NCI-H2171 treated with DMSO at 0.1 percent for 48 hours (cell line): ENCODE measurements at places on chromosomes 7 and 10.

DNA sequence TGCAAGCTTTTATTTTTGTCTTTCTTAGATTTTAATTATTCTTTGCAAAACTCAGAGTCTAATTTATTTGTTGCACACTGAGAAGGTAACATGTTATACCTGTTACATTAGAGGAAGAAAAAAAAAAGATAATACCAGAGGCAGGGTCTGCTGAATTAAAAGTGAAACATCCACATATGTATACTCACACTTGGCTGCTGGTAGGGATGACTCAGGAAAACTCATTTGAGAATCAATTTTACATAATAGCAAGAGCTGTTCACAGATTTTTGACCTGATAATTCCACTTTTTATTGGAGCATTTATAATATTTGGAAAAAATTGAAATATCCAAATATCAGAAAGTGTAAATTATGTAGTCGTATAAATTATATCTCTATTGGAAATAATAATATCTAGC lies 78.1 kb upstream of the CCDC6 start:
- DNase-seq: no peak

GRCh38 chr10:44828508-44829142 lies 82.5 kb upstream of the TMEM72 start:
- DNase-seq: no peak

DNA sequence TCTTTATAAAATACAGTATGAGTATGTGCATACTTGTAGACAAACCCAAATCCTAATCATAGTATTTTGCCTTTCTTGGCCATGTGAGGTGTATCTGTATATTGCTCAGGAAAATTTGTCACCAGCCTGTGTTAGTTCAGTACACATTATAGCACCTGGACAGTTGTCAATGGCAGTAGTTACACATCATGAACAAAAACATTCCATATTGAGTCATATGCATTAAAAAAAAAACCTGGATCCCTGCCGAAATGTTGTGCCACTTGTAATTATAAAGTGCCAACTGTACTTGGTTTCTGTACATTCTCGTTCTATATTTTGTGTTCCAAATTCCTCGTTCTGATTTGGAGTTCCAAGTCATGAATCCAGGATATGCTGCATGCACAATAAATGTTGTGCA lies 410.4 kb downstream of the INHBA start:
- peak; percentile 46 for DNase-seq

- DNase-seq: no peak
Observed at GRCh38 chr10:63414481-63415260, 51.1 kb downstream of the JMJD1C start.

DNA sequence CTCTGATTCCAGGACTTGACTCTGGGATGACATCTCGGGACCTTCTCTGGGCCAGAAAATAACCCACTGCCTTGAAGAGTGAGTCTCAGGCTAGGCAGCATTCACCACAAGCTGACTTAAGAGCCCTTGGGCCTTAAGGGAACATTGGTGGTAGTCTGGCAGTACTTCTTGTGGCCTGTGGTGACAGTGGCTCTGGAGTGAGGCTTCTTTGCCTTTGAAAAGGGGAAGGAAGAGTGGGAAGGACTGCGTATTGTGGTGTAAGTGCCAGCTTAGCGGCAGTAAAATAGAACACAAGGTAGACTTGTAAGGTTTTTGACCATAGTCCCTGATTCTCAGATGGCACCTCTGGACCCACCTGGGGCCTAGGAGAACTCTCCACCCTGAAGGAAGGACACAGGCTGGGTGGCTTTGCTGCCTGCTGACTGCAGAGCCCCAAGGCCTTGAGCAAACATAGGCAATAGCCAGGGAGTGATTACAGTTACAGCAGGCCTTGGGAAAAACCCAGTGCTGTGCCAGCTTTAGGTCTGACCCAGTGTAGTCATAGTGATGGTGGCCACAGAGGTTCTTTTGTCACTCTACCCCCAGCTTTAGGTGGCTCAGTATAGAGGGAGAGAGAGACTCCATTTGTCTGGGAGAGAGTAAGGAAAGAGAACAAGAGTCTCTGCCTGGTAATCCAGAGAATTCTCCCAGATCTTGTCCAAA lies 483.9 kb downstream of the SH2D4B start:
- DNase-seq: no peak

DNA sequence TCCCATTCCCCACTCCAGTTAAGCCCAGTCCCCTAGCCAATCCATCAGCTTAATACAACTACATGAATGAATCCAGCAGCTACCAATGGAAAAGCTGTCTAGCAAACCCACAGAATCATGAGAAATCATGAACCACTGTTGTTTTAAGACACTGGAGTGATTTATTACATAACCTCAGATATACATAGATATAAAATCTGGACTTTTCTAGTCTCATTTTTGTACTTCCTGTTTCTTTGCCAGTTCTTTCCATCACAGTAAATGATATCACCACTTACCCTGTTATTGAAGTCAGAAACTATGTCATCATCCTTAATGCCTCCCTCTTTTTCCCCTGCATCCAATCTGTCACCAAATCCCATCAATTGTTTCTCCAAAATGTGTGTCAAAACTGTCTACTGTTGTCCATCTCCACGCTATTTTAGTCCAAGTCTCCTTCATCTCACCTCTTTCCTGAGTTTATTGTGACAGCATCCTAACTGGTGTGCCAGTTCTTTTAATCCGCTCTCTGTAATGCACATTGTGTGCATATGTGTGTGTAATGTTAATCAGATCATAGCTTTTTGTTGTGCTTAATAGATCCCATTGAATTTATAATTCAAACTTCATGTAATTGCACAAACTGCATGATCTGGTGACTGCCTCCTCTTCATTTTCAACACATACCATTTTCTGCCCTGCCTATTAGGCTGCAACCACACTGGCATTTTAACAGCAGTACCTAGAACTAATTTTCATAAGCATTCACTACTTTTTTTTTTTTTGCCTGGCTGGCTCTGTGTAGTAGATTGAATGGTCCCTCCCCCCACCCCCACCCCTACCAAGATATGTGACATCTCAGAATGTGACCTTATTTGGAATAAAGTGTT lies 56.0 kb downstream of the MKLN1 start:
- no peak for DNase-seq

DNA sequence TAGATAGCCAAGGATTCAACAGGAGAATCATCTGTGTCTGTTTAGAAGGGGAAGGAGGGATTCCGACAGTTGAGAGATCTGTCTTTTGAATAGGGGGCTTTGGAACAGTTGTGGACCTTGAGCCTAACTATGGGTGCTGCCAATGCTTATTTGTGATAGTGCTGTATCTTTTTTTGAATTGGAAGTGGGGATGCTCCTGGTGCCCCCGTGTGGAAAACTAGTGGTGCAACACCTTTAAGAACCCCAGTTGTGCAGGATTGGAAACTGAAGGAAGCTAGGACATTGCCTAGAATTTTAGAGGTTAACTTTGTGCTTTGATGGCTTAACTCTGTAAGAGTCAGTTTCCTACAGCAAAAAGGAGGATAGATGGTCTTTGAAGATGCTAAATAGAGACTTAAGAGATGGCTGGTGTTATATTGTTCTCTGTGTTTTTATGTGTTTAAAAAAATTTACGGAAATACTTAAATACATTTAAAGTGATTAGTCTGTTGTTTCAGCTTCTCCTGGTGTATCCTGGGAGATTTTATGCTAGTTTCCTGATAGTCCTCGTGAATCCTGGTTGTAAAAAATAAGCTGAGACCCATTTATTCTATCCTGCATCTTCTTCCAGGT lies 69.3 kb downstream of the AP3M1 start:
- peak; percentile 47 for DNase-seq

GRCh38 chr7:112492186-112492585 lies 11.4 kb downstream of the LSMEM1 start:
- DNase-seq: no peak

- DNase-seq: no peak
Observed at GRCh38 chr7:104956753-104957450, 57.1 kb upstream of the KMT2E start.

- DNase-seq: no peak
Observed at GRCh38 chr10:109187677-109188076, 735.6 kb downstream of the XPNPEP1 start.

GRCh38 chr7:156461881-156462665 lies 178.5 kb upstream of the RNF32 start:
- DNase-seq: no peak

DNA sequence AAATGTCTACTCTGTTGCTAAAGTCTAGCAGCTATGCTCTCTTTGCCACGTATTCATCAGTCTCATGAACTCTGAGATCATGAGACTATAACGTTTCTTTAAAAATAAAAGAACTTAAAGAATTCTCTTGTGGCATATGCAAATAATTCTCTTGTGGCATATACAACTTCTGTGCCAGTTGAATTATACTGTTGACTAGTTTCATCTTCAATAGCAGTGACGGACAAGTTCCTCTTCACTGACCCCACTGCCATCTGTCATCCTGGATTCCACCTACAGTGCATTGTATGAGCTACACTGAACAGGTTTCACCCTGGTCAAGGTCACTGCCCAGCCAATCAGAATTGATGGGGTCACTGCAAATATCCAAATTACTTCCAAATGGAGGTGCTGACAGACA lies 88.2 kb downstream of the CD36 start:
- DNase-seq: no peak

- no peak for DNase-seq
Observed at GRCh38 chr10:6578251-6578771, 1.8 kb downstream of the PRKCQ start.

DNA sequence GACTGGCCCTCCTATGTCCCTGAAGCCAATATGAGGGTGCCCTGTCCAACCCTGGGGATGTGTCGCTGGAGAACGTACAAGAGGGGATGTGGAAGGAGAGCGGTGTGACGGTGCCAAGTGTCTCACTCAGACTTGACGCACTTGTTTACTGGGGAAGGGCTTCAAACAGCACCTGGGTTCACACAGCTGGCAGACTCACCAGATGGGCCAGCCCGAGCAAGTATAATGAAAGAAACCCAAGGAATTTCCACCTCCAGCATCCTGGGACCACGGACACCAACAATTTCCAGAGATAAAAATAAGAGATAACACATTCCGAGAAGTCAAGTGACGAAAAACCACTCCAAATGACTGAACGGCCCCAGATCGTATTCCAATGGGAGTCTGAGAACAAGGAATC lies 5.3 kb downstream of the ATP5MF start:
- no peak for DNase-seq

- DNase-seq: no peak
Observed at GRCh38 chr7:148898845-148899484, 14.9 kb upstream of the EZH2 start.

DNA sequence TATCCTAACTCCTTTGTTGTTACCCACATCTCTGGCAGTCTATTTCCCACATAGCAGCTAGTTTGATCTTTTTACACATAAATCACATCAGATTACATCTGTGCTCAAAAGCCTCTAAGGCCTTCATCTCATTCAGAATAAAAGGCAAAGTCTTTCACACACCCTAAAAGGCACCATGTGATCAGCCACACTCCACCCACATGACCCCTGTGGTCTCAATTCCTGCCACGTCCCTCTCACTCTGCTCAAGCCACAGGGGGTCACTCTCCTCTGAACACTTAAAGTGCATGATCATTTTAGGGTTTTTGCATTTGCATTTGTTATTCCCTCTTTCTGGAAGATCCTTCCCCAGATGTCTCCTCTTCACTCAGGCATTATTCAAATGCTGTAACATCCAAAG lies 30.8 kb downstream of the ELAPOR2 start:
- DNase-seq: no peak

- peak; percentile 32 for DNase-seq
Observed at GRCh38 chr7:32937344-32938174, 19.7 kb upstream of the FKBP9 start.

GRCh38 chr10:43293677-43294057 lies 26.8 kb upstream of the RASGEF1A start:
- DNase-seq: no peak

- DNase-seq: no peak
Observed at GRCh38 chr7:101784292-101785127, 32.9 kb upstream of the CUX1 start.

DNA sequence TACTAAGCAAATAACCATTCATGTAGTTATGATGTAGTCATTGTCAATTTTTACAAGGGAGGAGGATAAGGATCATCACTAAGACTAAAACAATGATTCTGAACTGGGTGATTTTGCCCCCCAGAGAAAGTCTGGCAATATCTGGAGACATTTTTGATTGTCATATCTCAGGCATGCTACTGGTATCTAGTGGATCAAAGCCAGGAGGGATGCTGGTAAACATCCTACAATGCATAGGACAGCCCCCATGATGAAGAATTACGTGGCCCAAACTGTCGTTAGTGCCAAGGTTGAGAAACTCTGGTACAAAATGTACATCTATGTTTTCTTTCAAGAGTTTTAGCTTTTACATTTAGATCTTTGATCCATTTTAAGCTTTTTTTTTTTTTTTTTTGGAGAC lies 57.3 kb downstream of the GBF1 start:
- no peak for DNase-seq

DNA sequence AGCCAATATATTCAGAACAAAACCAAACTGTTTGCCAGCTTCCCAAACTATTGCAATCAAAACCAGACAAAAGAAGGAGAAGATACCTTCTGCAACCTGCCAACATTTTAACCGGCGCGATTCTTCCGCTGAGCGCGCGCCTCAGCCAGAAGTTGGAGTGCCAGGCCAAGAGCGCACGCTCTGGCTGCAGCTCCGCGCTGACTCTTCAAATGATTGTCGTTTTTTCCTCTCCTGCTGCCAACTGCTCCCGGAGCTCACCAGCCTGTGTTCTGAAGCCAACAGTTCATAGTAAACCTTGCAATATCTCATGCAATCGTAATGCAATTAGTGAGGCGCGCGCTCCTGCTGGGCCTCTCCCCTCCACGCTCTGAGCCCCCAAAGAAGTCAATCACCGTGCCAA lies 259.7 kb upstream of the MGMT start:
- no peak for DNase-seq

DNA sequence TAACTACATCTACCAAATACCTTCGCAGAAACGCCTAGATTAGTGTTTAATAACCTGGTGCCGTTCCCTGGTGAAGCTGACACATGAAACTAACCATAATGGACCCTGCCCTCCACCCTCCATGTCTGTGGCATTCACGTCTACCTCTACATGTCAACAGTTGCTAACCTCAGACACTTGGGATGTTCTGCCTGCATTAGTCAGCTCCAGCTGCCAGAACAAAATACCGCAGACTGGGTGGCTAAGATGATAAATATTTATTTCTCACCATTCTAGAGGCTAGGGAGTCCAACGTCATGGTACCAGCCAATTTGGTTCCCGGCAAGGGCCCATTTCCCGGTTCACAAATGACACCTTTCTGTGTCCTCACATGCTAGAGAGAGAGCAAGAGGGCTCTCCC lies 118.5 kb upstream of the CHST15 start:
- no peak for DNase-seq

- peak; percentile 12 for DNase-seq
Observed at GRCh38 chr10:18350340-18350739, 210.1 kb downstream of the CACNB2 start.

DNA sequence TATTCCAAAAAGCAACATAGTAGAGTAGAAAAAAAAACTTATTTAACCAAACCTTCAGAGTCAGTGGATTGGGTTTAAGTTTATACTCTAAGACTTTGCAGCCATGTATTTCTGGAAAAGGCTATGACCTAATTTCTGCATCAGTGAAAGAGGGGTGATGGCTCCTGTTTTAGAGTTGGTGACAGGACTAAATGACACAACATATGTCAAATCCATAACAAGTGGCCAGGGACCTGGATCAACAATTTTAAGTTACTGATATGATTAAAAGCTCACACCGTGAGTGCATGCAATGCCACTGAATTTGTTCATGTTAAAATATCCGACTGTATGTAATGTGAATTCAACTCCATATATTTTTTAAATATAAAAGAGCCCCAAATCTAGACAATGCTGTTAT lies 390.6 kb downstream of the TNS3 start:
- no peak for DNase-seq

- DNase-seq: peak; percentile 2
Observed at GRCh38 chr10:59240582-59241183, 64.2 kb downstream of the PHYHIPL start.

GRCh38 chr7:92137557-92137956 lies 3.3 kb upstream of the CYP51A1 start:
- DNase-seq: no peak
